ENCODE measurements at places on chromosomes 3 and 15. TPM values are rescaled to one million over a fixed set of nuclear protein-coding genes. Genes with fewer than 3 reads are reported as not detected.

PPARG gene
- total RNA-seq, result 7.0 TPM

MORC1 gene
- total RNA-seq, result 6.6 TPM

CHSY1 gene
- 30.4 TPM for total RNA-seq

MST1R gene
- total RNA-seq, result 5.5 TPM

DNA sequence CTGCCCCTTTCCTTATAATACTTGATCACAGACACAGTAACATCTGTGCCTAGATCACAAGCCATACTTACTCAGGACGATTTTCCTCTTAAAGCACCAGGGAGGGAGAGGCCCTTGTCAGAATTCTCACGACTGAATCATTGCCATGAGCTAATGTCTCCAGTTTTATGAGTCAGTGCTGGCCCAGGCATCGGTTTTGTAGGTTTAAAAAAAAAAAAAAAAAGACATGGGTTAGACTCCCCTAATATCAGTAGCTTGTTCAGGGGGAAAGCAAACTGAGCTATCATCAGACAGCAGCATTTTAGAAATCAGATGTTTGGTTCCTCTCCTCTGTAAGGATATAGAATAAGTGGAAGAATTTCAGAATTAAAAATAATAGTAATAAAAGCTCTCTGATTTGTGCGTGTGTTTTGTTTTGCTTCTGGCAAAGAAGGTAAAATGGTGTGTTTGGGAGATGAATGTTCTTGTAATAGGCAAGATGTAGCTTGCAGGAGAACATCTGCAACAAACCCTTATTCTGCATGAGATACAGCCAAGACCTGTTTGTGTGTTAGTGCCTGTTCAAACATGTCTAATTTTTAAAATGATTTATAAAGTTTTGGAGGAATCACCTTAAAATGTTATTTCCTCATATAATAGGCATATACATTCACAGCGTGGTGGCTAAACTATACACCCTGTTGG is 193.6 kb downstream of the TP63 start:
- no peaks in the 10 kb centered on the region for H3K27me3 ChIP-seq
- H3K4me1 ChIP-seq, result no peaks in the 10 kb centered on the region
- H3K36me3 ChIP-seq, result no peaks in the 10 kb centered on the region
- peak overlapping the region; percentile 53 for H3K27ac ChIP-seq
- DNase-seq, result peak; percentile 53

DNA sequence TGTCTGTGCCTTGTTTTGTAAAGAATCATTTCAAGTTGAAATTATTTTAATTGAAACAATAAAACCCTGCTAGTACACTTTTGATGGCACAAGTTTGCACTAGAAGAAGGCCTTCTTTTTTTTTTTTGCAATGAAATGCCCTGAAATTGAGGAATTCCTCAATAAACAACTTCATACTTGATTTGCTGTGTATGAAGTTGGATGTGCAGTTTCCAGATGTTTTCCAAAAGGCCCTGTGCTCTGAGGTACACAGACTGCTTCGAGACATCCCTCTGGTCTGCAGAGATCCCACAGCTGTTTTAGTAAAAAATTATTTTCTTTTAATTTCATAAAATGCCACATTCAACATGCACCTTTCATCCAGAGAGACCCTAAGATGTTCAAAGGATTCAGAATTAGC is 48.9 kb downstream of the HES1 start:
- peaks cover 9% of the 10 kb centered on the region for H3K4me1 ChIP-seq
- no peak for DNase-seq
- no peaks in the 10 kb centered on the region for H3K36me3 ChIP-seq
- no peaks in the 10 kb centered on the region for H3K27me3 ChIP-seq

GRCh38 chr3:72227486-72228070 is 442.6 kb upstream of the PROK2 start:
- H3K27me3 ChIP-seq, result no peaks in the 10 kb centered on the region
- H3K4me3 ChIP-seq, result no peak overlapping the region
- H3K27ac ChIP-seq, result no peak overlapping the region
- no peak for DNase-seq
- H3K36me3 ChIP-seq, result no peaks in the 10 kb centered on the region

- H3K27me3 ChIP-seq, result no peaks in the 10 kb centered on the region
- H3K27ac ChIP-seq, result no peak overlapping the region
- no peak overlapping the region for H3K4me3 ChIP-seq
- H3K4me1 ChIP-seq, result no peaks in the 10 kb centered on the region
Measured at GRCh38 chr3:155412904-155413303, 119.4 kb upstream of the STRIT1 start.

DNA sequence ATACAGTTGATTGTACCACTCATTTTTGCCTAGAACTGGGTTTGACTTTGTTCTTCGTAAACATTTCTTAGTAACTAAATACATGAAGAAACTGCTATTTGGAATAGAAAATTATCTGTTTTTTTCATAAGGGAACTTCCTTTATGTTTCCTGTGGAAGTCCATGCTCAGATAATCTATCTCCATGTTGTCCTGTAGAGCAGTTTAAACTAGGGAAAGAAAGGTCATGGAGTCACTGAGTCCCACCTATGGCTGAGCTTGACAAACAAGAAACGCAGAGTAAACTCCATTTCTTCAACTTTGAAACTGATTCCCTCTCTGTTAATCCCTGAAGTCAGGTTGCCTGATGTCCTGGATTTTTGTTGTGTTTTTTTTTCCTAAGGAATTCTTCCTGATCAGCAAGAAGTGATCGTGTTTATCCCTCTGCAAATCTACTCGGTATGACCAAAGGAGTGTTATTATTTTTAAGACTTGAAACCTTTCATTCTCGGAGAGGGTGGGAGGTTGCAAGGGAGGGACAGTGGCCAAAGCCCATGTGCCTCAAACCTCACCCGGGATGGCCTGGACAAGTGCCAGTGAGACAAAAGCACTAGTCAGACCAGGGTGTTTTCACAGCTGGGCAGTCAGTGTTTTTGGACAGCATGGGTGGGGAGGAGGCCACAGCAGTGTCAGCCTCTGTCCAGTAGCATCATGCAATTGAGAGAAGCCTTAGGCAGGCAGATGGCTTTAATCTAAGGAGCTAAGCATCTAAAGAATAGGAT is 129.8 kb upstream of the PHLDB2 start:
- no peak for DNase-seq
- H3K4me1 ChIP-seq, result peaks cover 3% of the 10 kb centered on the region
- H3K4me3 ChIP-seq, result no peak overlapping the region
- no peaks in the 10 kb centered on the region for H3K27me3 ChIP-seq
- no peak overlapping the region for H3K27ac ChIP-seq
- H3K36me3 ChIP-seq, result no peaks in the 10 kb centered on the region

- no peaks in the 10 kb centered on the region for H3K4me1 ChIP-seq
- no peaks in the 10 kb centered on the region for H3K36me3 ChIP-seq
- no peaks in the 10 kb centered on the region for H3K27me3 ChIP-seq
- no peak overlapping the region for H3K27ac ChIP-seq
Measured at GRCh38 chr3:138059261-138059660, 49.3 kb downstream of the CLDN18 start.

- no peaks in the 10 kb centered on the region for H3K27me3 ChIP-seq
- H3K36me3 ChIP-seq, result no peaks in the 10 kb centered on the region
- no peaks in the 10 kb centered on the region for H3K4me1 ChIP-seq
- H3K27ac ChIP-seq, result no peak overlapping the region
Measured at GRCh38 chr3:141930801-141931200, 54.4 kb downstream of the ATP1B3 start.

DNA sequence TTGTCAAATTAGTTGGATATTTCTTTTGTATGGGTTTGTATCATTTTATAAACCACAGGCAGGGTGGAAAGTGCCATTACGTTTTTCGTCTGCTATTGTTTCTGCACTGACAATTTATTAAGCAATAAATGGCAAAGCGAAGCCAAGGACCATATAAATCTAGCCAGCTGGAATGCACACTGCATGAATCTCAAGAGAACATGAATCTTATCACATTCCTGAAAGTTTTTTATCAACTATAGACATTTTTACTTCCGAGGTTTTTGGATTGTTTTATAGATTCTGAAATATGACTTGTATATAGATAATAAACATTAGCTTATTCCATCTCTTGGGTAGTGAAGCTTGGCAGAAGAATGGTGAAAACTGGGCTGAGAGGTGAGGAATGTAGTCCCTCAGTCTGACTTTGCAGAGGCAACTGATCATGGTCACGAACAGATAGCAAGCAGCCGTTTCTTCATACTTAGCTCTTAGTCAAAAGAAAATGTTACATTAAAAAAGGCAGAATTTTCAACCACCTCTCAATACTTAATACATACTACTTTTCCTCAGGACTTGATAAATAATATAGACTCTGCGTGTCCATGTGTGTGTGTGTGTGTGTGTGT is 102.7 kb downstream of the OSBPL10 start:
- H3K27me3 ChIP-seq, result no peaks in the 10 kb centered on the region
- H3K27ac ChIP-seq, result no peak overlapping the region
- no peak overlapping the region for H3K4me3 ChIP-seq
- no peaks in the 10 kb centered on the region for H3K4me1 ChIP-seq
- H3K36me3 ChIP-seq, result no peaks in the 10 kb centered on the region
- DNase-seq, result no peak

DNA sequence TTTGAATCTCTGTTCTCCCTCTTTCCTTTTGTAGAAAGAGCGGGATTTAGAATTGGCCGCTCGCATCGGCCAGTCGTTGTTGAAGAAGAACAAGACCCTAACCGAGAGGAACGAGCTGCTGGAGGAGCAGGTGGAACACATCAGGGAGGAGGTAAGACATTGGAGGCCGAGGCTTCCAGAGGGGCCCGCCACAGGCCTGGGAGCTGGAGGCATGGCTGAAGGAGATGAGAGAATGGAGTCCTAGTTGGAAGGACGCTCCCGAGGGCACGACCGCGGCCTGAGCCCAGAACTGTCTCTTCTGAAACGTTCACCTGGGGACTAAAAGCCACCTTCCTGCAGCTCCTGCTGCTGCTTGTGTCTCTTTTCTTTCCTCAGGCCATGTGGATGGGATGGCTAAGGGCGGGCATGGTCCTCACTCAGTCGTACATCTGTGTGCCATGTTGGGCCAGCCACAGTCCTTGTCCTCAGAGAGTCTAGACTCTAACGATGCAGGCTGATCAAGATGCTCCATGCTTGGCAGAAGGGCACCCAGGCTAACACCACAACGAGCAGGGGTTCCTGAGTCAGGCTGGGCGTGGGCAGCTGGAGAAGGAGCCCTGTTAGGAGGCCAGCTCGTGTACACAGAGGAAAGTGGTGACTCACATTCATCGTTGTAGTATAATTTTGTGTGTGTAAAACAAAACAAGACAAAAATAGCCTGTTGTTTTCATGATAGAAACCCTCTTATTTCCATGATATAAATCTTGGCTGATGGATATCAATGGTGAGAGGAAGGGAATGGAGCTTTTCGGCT is 81.1 kb downstream of the CCK start:
- H3K4me3 ChIP-seq, result no peak overlapping the region
- no peak for DNase-seq
- no peaks in the 10 kb centered on the region for H3K4me1 ChIP-seq
- H3K36me3 ChIP-seq, result no peaks in the 10 kb centered on the region
